Activated CD4-positive, alpha-beta T cell treated with anti-CD3 and anti-CD28 coated beads, Interleukin-2, amount 10 ng/mL, durations not matched to agents 24 days and 14 days (primary cell): ENCODE measurements at places on chromosomes 13 and 19. TPM values are rescaled to one million over a fixed set of nuclear protein-coding genes. Genes with fewer than 3 reads are reported as not detected.
A peak's percentile ranks its signal among the peaks of the same experiment; 100 is the strongest.

- H3K36me3 ChIP-seq: no peaks in the 10 kb centered on the region
- no peaks in the 10 kb centered on the region for H3K4me1 ChIP-seq
- no peak overlapping the region for H3K27ac ChIP-seq
- no peaks in the 10 kb centered on the region for H3K27me3 ChIP-seq
- H3K4me3 ChIP-seq: no peak overlapping the region
Measured at GRCh38 chr13:45917019-45917418, 65.5 kb upstream of the SIAH3 start.

The TMEM150B gene
- 0.28 and 0.69 TPM in 2 replicates for total RNA-seq

The CALR3 gene
- not detected in 2 replicates for total RNA-seq

DNA sequence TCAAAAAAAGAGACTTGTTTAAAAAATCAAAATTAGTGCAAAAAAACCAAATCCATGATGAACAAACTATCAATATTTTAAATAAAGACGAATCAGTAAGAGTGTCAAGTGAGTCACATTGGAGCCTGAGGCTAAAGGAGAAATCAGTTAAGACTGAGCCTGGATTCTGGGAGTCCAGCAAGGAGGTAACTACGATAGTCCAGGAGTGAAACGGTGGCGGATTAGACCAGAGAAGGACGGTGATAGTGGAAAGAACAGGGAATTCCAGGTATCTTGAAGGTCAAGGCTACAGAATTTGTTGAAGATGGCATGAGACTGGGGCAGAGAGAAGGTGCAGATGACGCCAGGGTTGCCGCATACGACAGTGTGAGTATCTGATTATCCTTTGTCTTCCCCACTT, 7.0 kb upstream of the NPAS1 start:
- H3K4me1 ChIP-seq: peaks cover 9% of the 10 kb centered on the region
- H3K27me3 ChIP-seq: peaks cover 20% of the 10 kb centered on the region
- DNase-seq: no peak
- no peak overlapping the region for H3K4me3 ChIP-seq
- no peak overlapping the region for H3K27ac ChIP-seq
- no peaks in the 10 kb centered on the region for H3K36me3 ChIP-seq

DNA sequence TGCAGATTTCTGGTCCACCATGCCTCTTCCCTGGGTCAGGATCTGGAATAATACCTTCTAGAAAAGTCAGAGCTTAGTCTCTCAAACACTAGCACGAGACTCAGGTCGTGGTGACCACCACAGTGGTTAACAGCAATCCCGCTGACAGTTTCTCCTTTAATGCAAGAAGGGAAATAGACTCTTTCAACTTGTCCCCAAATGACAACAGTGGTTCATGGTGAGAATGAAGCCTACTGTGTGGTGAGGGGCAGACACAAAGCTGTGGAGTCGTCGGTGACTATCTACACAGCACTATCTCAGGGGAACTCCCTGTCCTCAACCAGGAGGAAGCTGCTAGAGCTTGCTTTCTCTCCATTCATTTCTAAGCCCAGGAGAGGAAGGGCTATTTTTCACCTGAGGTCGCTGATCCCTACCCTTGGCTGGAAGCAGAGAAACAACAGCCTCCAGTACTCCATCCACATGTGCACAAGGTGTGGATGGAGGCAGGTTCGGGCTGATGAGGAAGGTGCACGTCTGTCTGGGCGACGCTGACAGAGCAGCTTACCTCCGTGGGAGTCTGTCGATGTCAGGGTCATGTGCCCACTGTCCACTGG, 72.4 kb downstream of the STK24 start:
- H3K27ac ChIP-seq: peak overlapping the region; percentile 71
- H3K36me3 ChIP-seq: peaks cover 43% of the 10 kb centered on the region
- H3K4me3 ChIP-seq: no peak overlapping the region
- DNase-seq: no peak

DNA sequence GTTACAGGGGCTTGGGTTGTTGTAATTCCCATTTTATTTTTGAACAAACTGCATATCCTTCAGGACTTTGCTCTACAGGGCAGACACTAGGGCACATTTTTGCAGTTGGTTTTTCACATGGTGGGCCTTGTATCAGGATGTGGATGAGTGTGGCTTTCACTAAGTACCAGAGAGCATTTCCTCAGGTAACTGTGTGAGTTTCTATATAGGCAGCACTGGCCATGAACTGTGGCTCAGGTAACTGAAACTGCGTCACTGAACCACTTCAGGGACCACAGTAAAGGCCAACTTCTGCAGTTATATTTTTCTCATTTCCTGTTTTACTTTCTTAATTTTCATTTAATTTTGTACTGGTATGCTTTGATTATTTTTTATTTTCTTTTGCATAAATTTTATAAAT, 166.5 kb downstream of the ZNF486 start:
- DNase-seq: no peak
- H3K27ac ChIP-seq: no peak overlapping the region
- H3K27me3 ChIP-seq: no peaks in the 10 kb centered on the region
- H3K4me3 ChIP-seq: no peak overlapping the region
- no peaks in the 10 kb centered on the region for H3K36me3 ChIP-seq
